Activated naive CD8-positive, alpha-beta T cell treated with anti-CD3 and anti-CD28 coated beads, Interleukin-2, amount 10 ng/mL, durations not matched to agents 7 days and 5 days (primary cell): ENCODE measurements at places on chromosomes 1 and 21. TPM values are rescaled to one million over a fixed set of nuclear protein-coding genes. Genes with fewer than 3 reads are reported as not detected.

Gene CNR2
- 2.0 TPM for total RNA-seq

Gene UBL4B
- not detected for total RNA-seq

Gene SPATA21
- total RNA-seq, result not detected

Gene TENT5C
- 18.4 TPM for total RNA-seq

DNA sequence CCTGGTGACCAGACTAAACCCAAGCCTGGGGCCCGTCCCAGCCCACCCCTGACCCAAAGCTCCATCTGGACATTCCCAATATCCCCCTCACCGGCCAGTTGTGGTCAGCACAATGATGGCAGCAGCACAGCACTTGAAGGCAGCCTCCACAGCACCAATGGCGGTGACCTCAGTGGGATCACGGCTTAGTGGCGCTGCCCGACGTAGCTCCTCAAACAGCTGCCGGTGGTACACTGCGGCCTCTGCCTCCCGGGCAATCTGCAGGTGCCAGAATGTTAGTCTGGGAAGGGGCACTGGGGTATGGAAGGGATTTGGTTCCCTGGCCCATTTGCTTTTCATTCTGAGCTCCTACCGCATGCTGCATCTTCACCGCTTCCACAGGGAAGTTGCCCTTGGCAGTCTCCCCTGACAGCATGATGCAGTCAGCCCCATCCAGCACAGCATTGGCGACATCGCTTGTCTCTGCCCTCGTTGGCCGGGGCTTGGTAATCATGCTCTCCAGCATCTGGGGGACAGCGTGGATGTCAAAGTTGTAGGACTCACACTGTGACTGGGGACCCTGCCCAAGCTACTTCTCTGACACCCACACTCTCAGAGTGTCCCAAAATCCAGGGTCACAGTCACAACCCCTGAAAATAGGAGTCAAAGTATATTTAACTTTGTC is 8.0 kb downstream of the PKLR start:
- no peak for DNase-seq
- H3K4me3 ChIP-seq, result no peak overlapping the region

DNA sequence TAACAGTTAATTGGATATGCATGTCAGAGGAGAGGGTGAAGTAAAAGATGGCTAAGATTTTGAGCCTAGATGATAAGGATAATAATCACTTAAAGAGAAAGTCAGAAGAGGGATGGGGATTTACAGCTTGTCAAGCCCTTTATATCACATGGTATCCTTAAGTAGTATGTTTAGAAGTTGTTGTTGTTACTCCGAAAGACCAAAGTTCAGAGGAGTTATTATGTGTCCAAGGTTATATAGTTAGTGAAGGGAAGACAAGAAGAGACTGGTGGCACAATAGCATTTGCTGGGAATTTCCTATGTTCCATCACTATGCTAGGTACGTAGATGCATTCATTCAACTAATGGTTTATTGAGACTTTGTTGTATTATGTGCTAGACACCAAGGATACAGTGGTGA is 30.8 kb upstream of the AGO1 start:
- no peaks in the 10 kb centered on the region for H3K27me3 ChIP-seq
- H3K36me3 ChIP-seq, result peaks cover 9% of the 10 kb centered on the region

DNA sequence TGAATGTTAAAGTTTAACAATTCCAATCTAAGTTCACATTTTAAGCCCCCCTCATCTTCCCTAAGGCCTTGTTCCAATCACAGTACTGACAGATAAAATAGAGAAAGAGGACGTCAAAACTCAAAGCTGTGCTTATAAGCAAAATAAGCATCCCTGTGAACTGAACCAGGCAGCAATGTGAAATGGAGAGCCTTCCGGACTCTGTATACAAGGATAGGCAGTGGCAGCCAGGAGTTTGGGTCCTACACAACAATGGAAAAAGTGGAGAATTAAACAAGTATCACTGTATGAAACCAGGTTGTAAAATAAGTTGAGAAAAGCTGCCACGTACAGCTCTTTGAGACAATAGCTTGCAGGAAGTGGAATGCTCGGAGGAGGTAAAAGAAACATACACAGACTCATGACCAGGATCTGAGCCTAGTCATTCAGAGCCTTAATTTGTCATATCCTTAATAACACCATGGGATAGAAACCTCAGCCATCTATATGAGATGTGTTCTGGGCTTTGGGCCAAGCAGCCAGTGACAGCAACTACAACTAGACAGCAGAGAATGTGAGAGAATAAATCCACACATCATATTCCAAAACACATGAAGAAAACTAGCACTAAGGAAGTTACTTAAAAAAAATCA is 55.2 kb upstream of the PALMD start:
- DNase-seq, result no peak
- H3K4me3 ChIP-seq, result no peak overlapping the region
- no peaks in the 10 kb centered on the region for H3K4me1 ChIP-seq
- peaks cover 14% of the 10 kb centered on the region for H3K27me3 ChIP-seq
- no peaks in the 10 kb centered on the region for H3K36me3 ChIP-seq

- H3K4me1 ChIP-seq, result no peaks in the 10 kb centered on the region
- H3K36me3 ChIP-seq, result no peaks in the 10 kb centered on the region
- no peak overlapping the region for H3K27ac ChIP-seq
- peaks cover 6% of the 10 kb centered on the region for H3K27me3 ChIP-seq
These were observed 182.3 kb downstream of the C1orf21 start for GRCh38 chr1:184569106-184569505.

GRCh38 chr1:78553859-78554258 is 63.1 kb downstream of the PTGFR start:
- no peaks in the 10 kb centered on the region for H3K4me1 ChIP-seq
- no peaks in the 10 kb centered on the region for H3K36me3 ChIP-seq
- H3K4me3 ChIP-seq, result no peak overlapping the region
- peaks cover 6% of the 10 kb centered on the region for H3K27me3 ChIP-seq
- no peak overlapping the region for H3K27ac ChIP-seq

- no peaks in the 10 kb centered on the region for H3K4me1 ChIP-seq
- H3K4me3 ChIP-seq, result no peak overlapping the region
- no peaks in the 10 kb centered on the region for H3K36me3 ChIP-seq
- peaks cover 4% of the 10 kb centered on the region for H3K27me3 ChIP-seq
- no peak for DNase-seq
These were observed 74.3 kb downstream of the SIPA1L2 start for GRCh38 chr1:232555494-232556210.

DNA sequence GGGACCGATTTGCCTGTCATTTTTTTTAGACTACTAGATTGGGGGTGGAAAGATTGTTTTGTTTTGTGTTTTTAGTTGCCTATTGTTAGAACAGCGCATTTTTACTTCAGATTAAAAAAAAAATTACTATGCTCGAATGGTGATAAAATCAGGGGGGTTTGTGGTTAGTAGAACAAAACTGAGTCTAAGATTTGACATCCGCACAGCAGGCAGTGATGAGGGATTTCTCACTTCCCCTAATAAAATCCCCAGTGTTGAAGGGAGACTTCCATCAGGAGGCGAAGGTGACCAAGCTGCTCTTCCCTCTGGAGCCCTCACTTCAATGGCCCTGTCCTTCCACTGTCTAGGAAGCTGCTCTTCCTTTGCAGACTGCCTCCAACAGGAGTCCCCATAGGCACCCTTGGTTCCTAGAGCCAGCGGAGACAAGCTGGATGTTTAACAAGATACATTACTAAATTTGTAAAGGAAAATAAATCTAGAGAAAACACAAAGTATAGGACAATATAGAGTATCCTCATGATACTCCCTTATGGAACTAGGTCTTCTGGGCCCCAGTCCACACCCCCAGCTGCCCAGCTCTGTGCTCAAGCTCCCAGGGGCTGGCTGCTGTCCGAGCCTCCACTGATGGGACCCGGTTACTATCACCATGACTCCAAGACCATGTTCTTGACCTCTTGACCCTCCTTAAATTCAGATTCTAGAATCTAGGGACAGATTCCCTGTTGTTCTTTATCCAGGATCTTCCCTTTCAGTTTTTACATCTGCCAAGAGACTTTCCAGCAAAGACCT is 31.0 kb downstream of the TENT5C start:
- peaks cover 40% of the 10 kb centered on the region for H3K27me3 ChIP-seq
- no peak overlapping the region for H3K27ac ChIP-seq
- no peaks in the 10 kb centered on the region for H3K36me3 ChIP-seq
- no peak for DNase-seq
- H3K4me1 ChIP-seq, result peaks cover 23% of the 10 kb centered on the region

DNA sequence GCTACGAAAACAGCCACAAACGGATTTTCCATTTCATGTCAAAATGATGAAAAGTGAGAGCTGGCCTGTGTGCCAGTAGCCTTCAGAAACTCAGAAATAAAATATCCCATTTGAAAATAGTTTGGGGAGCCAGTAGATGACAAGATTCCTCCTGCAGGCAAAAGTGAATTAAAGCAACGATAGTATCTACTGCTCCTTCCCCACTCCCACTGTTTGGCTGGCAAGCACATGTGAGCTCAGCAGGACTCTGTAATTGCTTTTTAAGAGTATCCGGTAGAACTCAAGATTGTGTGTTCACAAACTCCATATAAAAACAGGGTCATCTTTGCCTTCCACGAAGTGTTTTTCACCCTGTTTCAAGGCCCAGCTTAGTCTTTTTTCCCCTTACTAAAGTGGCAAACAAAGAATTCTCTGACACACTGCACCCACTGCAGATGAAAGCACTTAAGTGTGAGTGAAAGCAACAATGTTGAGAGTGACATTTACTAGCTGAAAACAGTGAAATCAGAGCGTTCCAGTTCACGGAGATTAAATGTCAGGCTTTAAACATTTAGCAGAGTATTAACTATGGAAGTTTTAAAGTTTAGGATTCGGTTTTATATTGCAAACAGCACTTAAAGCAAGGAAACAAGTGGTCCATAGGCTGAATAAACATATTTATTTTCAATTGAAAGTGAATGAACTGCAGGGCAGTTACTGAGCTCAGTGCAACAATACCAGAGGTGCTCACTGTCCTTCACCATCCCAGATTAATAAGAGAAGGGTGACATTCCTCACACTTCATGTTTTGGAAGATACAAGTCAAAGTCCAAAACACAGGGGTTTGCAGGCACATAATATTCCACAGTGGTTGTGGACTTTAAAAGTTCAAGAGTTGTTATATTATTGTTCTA is 70.0 kb downstream of the ALG14 start:
- no peak overlapping the region for H3K27ac ChIP-seq
- DNase-seq, result no peak
- peaks cover 1% of the 10 kb centered on the region for H3K4me1 ChIP-seq
- no peak overlapping the region for H3K4me3 ChIP-seq
- no peaks in the 10 kb centered on the region for H3K36me3 ChIP-seq

- no peaks in the 10 kb centered on the region for H3K27me3 ChIP-seq
- H3K4me1 ChIP-seq, result no peaks in the 10 kb centered on the region
- no peak for DNase-seq
- H3K4me3 ChIP-seq, result no peak overlapping the region
- no peaks in the 10 kb centered on the region for H3K36me3 ChIP-seq
- no peak overlapping the region for H3K27ac ChIP-seq
These were observed 165.1 kb downstream of the DAB1 start for GRCh38 chr1:57258557-57259325.

DNA sequence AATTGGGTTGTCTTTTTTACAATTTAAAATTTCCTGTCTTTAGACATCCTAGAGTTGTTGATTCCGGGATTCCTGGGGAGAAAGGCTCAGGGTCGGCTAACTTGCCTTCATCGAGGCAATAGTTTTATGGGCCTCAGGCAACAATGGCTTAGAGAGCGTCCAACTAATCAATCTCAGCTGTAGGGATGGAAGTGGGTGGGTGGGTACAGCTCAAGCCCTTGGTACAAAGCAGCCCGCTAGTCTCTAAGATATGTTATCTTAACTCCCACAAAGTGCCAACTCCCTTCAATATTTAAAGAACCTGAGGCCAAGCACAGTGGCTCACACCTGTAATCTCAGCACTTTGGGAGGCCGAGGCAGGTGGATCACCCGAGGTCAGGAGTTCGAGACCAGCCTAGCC is 6.9 kb upstream of the FMN2 start:
- no peaks in the 10 kb centered on the region for H3K4me1 ChIP-seq
- H3K27me3 ChIP-seq, result peaks cover 5% of the 10 kb centered on the region
- H3K27ac ChIP-seq, result no peak overlapping the region
- no peaks in the 10 kb centered on the region for H3K36me3 ChIP-seq
- no peak overlapping the region for H3K4me3 ChIP-seq
